ENCODE measurements at places on chromosomes 4 and X. TPM values are rescaled to one million over a fixed set of nuclear protein-coding genes. Genes with fewer than 3 reads are reported as not detected.

SLC6A8 gene
- 19.4 TPM for total RNA-seq

CYP4V2 gene
- 15.0 TPM for total RNA-seq

CENPVL1 gene
- total RNA-seq = 2.5 TPM

DNASE1L1 gene
- total RNA-seq = 5.6 TPM

PI4K2B gene
- 8.8 TPM for total RNA-seq

SPANXA1 gene
- not detected for total RNA-seq

FAM9B gene
- total RNA-seq = not detected

ALB gene
- total RNA-seq = 7.5 TPM

CT47B1 gene
- not detected for total RNA-seq

MGARP gene
- total RNA-seq = 0.94 TPM

LEF1 gene
- 7.5 TPM for total RNA-seq

TMPRSS11D gene
- total RNA-seq = not detected

GPC4 gene
- total RNA-seq = 4.4 TPM

CFAP97 gene
- total RNA-seq = 54.1 TPM

ODAPH gene
- total RNA-seq = not detected

BGN gene
- 4.7 TPM for total RNA-seq

GPRASP2 gene
- total RNA-seq = 79.2 TPM

NUDT10 gene
- total RNA-seq = 36.3 TPM

PRRG1 gene
- 5.0 TPM for total RNA-seq
